ENCODE measurements at places on chromosomes 5 and 9.

GRCh38 chr9:36893184-36893583 lies 140.9 kb downstream of the PAX5 start:
- no peak for DNase-seq

DNA sequence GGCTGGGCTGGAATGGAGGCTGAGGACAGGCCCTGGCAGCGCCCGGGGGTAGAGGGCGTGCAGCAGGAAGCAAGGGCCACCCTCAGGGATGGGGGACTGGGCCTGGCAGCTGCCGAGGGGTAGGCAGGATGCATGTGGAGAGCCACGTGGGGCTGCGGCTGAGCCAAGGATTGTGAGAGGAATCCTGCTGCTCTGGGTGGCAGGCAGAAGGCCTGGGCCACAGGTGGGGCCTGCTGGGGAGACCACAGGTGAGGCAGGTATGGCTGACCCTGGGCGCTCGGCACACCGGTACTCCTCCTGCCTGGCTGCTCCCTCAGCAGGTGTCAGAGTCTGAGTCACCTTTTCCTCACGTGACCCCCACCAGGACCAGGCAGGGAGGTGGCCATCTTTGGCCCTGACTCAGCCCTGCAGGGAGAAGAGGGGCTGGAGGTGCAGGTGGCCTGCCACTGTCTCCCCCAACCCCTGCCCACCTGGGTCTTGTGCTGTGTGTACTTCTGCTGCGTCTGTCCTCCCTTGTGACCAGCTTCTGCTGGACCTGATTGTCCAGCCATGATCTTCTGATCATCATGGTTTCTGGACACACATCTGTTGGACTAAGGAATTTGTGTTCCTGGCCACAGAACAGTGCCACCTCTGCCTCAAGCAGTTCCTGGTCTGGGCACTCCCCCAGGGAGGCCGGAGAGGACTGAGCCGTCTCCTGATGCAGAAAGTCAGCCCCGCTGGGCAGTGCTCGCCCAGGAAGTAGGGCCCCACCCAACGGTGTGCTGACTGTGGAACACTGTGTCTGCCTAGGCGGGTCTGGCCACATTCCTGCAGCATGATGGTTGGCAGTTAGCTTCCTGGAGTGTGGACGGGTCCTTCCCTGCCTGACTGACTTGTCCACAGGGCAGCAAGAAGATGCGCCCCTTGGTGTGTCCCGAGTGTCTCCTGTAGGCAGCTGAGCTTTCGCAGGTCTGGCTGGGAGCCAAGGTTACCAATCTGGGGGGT lies 6.4 kb downstream of the ARRDC1 start:
- DNase-seq, result no peak

DNA sequence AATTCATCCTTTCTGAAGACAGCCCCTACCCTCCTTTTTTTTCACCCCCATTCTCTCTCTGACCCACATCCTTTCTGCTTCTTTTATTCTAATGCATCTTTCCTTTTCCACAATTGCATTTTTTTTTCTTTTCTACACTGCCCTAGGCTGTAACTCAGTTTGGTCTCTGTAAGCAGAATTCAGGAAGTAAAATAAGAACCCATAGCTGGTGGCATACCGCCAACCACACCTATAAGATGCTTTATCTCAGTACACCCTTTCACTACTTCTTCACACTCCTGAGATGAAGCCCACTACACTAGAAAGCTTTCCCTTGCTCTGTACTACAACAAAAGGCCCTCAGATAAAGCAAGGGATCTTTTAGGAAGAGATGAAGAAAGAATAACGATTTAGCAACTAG lies 16.1 kb upstream of the TSSK1B start:
- DNase-seq, result no peak

DNA sequence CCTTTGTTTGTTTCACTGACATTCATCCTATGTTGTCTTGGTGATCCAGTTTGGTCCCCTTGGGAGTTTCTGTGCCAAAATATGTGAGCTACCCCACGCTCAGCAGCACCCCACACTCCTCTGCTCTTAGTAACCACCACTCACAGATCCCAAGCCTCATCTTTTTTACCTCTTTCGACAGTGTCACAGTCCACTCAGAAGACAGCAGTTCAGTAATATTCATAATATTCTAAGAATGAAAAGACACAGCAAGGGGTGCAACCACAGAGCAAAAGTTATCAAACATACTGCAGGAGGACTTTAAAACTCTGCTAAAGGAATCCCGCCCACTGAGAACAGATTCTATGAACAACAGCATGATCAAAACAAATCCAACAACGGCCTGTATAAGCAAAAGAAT lies 28.2 kb downstream of the RNF130 start:
- no peak for DNase-seq

- no peak for DNase-seq
Measured at GRCh38 chr5:58933891-58934628, 351.2 kb downstream of the RAB3C start.

DNA sequence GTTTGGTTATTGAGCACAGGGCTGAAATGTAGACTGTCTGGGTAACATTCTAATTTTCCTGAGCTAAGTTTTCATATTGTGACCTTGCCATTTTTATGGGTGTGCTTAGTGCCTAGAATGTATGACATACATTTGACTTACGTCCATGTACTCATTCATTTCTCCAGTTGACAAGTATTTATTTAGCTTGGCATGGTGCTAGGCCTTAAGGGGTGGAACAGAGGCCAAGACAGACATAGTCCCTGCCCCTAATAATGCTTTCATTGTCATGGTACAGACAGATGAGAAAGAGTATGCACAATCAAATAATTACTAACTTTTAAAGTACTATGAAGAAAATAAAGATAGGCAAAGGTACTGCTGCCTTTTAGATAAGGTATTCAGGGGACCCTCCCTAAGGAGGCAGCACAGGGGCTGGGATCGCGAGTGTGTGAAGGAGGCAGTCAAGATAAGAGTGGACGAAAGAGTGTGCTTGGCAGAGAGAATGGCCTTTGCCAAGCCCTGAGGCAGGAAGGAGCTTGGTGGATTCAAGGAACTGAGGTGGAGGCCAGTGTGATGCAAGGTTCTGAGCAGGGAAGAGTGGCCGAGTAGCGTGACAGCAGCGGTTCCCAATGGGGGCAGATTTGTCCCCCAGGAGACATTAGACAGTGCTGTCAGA lies 128.0 kb downstream of the PIP5K1B start:
- DNase-seq, result no peak

- no peak for DNase-seq
Measured at GRCh38 chr9:124255222-124255621, 2.5 kb upstream of the NEK6 start.

GRCh38 chr5:56950626-56951125 lies 1.2 kb downstream of the MIER3 start:
- DNase-seq, result peak; percentile 77

DNA sequence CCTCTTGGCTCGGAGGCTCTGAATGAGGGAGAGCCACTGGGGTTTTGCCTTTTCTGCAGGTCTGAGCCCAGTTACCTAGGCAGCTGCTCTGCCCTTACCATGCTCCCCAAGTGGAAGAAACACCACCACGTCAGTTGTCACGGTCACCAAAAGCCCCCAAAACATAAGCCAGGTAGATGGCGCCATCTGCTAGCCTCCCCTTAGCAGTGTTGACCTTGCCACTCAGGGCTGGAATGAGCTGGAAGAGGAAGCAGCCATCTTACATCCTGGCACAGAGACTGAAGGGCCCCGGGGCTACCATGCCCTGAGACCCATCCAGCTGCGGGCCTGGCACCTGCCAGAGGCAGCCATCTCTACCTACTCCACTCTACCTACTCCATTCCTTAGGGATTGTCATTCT lies 7.4 kb downstream of the ZER1 start:
- no peak for DNase-seq

DNA sequence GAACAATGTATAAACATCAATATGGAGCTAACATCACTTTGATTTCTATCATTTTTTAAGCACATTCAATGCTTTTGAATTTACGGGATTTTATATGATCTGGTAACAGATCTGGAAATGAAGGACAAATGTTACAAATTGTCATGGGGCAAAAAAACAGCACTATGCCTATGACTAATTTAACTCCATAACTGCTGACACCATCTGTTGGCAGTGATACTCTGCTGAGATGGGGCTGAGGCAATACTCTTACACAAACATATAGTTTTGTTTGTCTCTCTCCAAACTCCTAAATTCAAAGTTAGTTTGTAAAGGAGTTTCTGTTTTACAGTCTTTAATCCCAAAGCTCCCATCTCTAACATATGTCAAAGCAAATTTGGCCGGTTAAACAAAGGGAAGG lies 132.5 kb upstream of the FER start:
- no peak for DNase-seq

GRCh38 chr5:32172923-32173266 lies 1.2 kb downstream of the GOLPH3 start:
- no peak for DNase-seq

- no peak for DNase-seq
Measured at GRCh38 chr9:126454795-126455194, 128.2 kb downstream of the MVB12B start.

GRCh38 chr5:159638954-159639559 lies 277.2 kb upstream of the ADRA1B start:
- no peak for DNase-seq

- DNase-seq, result peak; percentile 88
Measured at GRCh38 chr9:5886114-5886939, 4.4 kb upstream of the MLANA start.

- no peak for DNase-seq
Measured at GRCh38 chr9:113770396-113770795, 105.7 kb upstream of the ZNF618 start.

DNA sequence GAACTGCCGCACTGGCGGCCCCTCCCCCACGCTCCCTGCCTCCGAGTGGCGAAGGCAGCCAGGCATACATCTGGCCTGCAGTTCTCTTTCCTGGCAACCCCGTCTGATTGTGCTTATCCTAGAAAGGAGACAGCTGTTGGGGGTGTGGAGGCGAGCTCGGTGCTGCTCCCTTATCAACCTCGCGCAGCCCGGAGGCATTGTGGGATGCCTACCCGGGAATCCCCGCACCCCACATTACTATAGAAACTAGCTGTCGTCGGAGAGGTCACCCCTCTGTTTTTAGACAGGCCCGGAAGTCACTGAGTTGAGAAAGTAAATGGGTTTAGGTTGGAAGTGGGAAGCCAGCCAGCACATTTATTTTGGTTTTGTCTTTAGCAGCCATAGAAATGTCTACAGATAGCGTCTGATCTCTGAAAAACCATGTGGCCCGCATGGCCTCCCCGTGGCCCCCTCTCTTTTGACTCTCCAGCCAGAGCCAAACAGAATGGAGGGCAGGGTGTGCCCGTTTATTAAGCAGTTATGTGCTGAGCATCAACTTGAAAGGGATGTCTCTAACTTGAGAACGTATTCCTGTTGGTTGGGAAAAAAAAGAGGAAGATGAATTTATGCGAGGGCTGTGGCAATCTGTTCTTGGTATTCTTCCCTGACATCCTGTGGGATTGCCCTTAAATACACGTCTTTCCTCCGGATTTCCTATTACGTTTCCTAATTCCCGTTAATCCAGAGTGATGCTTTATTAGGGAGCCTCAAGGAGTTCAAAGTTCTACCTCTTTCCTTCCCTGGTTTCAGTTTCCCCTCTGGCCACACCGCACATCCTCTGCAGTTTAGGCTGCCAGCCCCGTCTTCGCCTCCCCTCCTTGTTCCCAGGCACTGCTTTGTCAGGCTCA lies 3.9 kb downstream of the STC2 start:
- DNase-seq, result no peak

DNA sequence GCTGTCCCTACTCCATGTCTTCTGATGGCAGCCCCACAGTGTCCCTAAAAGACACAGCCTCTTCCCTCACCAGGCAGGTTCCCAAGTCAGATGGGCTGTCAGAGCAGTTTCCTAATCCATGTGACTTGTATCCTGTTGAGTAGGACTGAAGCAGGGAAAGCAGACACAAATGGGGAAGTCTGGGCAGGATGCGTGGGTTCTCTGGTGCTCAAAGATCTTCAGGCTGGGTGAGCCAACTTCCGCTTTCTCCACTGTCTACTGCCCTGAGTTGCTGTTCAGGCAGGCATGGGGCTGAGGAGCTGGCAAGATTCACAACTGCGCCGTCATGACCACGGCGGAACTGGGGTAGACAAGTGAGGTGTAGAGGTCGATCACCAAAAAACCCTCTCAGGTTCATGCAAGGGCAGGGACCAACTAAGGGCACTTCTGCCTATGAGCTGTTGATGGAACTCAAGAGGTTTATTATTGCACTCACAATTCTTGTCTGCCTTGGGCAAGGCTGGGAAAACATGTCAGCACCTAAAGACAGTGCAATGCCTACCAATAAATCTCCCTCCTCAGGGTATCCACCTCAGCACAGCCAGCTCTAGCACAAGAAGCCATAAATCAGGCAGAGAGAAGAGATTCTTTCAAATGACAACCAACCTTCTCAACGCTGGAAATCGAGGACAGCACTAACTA lies 83.4 kb downstream of the RAPGEF1 start:
- DNase-seq, result peak; percentile 69

GRCh38 chr5:108084105-108084504 lies 297.8 kb downstream of the FBXL17 start:
- DNase-seq, result no peak

- no peak for DNase-seq
Measured at GRCh38 chr5:15932066-15932465, 247.5 kb downstream of the MARCHF11 start.

GRCh38 chr5:135242866-135243555 lies 156.0 kb downstream of the MACROH2A1 start:
- DNase-seq, result no peak

DNA sequence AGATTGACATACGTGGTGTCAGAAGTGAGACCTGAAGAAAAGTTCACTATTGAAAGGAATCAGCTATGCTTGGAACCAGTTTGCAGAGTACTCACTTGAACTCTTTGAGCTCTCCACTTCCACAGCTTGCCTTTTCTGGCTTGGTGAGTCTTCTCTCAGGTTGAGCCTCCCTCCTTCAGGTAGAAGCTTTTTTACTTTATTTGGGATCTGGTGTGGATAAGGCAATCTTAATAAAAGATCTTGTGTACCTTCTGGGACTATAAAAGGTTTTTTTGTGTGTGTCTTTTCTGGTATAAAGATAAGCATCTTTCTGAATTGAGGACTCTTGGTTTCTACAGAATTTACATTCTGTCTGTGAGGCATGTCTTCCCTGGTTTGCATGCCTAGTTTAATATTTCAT lies 5.4 kb upstream of the CPLANE1 start:
- no peak for DNase-seq

- DNase-seq, result no peak
Measured at GRCh38 chr5:155001523-155001922, 12.0 kb upstream of the KIF4B start.

DNA sequence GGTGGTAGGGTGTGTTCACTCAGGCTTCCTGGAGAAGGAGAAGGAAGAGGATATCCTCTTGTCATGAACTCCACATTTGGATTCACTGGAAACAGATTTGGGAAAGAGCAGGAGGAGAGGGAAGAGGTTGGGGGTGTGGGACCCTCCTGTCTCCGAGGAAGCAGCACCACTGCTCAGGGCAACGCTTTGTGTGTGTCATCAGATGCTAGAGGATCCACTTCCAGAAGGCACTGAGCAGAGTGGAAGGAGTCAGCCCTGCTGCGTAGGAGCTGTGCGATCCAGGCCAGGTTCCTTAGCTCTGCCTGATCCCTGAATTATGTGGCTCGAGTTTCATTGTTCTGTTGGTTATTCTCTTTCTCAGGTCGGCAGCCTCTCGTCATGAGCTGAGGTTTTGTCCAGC lies 37.3 kb upstream of the TJP2 start:
- no peak for DNase-seq

- no peak for DNase-seq
Measured at GRCh38 chr5:143683459-143683858, 128.5 kb upstream of the HMHB1 start.

Data from GM10248 (cell line).